ENCODE measurements at places on chromosomes 4 and X. TPM values are rescaled to one million over a fixed set of nuclear protein-coding genes. Genes with fewer than 3 reads are reported as not detected.

The HDAC6 gene
- total RNA-seq, result 45.4 TPM

The SYTL4 gene
- total RNA-seq, result 7.1 TPM

The NLGN4X gene
- 0.83 TPM for total RNA-seq

The BEX5 gene
- 3.0 TPM for total RNA-seq

The TMEM31 gene
- not detected for total RNA-seq

The SUPT20HL2 gene
- 1.9 TPM for total RNA-seq

The HS3ST1 gene
- 5.4 TPM for total RNA-seq

The MAGEB17 gene
- not detected for total RNA-seq

The REPS2 gene
- total RNA-seq, result 3.9 TPM

The PCDH18 gene
- total RNA-seq, result 33.7 TPM

The MAGEC1 gene
- not detected for total RNA-seq

The ZNF141 gene
- total RNA-seq, result 17.1 TPM

The PAGE2B gene
- not detected for total RNA-seq

The MAD2L1 gene
- total RNA-seq, result 2.7 TPM
